ENCODE measurements at places on chromosomes 5 and 9.

DNA sequence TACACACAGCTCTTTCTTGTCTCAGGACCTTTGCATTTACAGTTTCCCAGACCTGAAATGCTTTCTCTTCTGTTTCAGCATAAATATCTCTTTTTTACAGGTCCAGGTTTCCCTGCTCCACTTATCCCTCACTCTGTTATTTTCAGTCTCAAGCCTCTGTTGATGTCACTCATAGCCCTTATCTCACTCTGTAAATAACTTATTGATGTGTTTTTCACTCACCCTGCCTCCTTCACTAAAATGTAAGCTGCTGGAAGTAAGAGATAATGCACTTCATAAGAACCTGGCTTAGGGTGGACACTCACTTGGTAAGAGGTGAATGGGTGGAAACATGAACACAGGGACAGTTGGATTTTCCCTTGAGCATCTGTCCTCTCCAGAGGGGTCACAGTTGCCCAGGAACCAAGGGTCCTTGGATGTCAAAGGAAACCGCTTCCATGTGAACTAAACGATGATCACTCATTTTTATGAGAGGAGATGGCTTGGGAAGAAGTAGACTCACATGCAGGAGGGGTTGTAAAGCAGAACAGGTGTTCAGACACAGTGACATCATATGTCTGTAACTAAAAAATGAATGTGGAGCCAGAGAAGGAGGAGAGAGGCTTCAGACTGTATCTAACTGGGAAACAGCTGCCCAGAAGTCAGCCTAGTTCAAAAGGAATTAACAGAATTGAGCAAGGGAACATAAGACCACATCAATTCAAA is 5.5 kb upstream of the HTR4 start:
- no peak for DNase-seq

GRCh38 chr5:136434795-136435194 is 69.5 kb upstream of the TRPC7 start:
- no peak for DNase-seq

- no peak for DNase-seq
Observed at GRCh38 chr5:137796279-137796678, 42.1 kb upstream of the HNRNPA0 start.

DNA sequence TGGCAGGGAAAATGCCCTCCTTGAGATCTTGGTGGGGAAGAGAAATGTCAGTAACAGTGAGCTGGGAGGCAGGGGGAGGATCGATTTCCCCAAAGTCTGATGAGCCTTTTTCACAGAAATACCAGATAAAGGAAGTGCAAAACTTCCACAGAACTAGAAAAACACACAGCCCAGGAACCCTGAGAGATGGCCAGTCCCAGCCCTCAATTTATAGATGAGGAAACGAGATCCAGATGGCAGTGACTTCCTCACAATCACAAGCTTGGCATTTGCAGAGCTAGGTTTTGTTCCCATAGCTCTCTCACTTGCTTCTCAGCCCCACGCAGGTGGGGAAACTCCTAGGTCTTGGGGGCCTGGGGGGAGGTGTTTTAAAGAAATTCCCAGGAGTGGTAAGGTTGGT is 3.8 kb upstream of the GGTA1 start:
- DNase-seq: no peak

GRCh38 chr9:76658510-76659231 is 105.6 kb upstream of the PCA3 start:
- no peak for DNase-seq

DNA sequence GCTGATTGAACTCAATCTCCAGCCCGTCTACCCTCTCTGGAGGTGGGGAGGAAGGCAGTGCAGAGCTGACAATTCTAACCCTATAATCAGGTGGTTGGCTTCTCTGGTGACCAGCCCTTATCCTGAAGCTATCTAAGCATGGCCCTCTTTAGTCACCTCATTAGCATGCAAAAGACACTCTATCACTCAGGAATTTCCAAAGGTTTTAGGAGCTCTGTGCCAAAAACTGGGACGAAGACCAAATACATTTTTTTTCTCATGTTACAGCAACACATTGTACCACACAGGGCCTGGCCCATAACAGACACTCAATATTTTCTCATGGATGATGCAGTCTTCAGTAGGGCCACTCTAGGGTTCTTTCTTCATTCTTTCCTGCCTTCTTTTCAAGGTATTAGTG is 118.8 kb upstream of the VLDLR start:
- DNase-seq: no peak

DNA sequence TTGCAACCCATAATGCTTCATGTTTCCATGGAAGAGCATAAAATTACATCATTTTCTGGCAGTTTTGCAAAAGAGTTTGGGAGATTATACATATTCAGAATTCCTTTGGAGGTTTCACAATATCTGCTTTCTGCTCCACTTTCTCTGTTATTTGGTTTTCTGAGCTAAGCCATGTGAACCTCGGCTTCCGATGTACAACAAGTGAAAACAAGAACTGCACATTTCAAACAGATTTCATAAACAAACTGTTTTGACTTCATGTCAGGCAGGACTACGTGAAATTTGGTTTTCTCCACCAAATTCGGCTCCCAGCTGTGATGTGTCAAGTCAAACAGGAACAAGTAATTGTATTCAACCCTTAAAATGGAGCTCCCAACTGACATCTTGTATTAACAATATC is 609.8 kb downstream of the IRX1 start:
- no peak for DNase-seq

DNA sequence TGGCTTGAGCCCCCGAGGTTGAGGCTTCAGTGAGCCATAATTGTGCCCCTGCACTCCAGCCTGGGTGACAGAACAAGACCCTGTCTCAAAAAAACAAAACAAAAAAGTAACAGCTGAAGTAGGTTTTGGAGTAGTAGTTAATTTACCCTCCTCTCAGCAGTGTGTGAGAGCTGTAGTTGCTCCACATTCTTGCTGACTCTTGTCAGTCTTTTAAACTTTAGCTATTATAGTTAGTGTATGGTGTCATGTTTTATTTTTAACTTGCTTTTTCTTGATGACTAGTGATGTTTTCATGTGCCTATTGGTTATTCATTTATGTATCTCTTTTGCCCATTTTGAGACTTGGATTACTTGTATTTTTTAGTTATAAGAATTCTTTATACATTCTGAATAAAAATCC is 52.9 kb upstream of the DHFR start:
- no peak for DNase-seq

- DNase-seq: peak; percentile 95
Observed at GRCh38 chr5:115841382-115842088, at the start of the genes AP3S1 and ATG12. Gene AP3S1, plus strand, starts transcription at chr5:115841935. Its CDS starts 103 bp downstream, at chr5:115842038. Gene ATG12, minus strand, starts transcription at chr5:115841565. Its CDS starts 13 bp downstream, at chr5:115841552.

- no peak for DNase-seq
Observed at GRCh38 chr9:129289131-129289731, 111.2 kb upstream of the IER5L start.

GRCh38 chr5:9438596-9439354 is 107.1 kb downstream of the SEMA5A start:
- no peak for DNase-seq

Measured in left hindlimb (tissue), 1 donor.